ENCODE measurements at places on chromosomes 6 and 20.
A peak's percentile ranks its signal among the peaks of the same experiment; 100 is the strongest.

- no peak for DNase-seq
These were observed 82.6 kb downstream of the DOK5 start for GRCh38 chr20:54557806-54558590.

DNA sequence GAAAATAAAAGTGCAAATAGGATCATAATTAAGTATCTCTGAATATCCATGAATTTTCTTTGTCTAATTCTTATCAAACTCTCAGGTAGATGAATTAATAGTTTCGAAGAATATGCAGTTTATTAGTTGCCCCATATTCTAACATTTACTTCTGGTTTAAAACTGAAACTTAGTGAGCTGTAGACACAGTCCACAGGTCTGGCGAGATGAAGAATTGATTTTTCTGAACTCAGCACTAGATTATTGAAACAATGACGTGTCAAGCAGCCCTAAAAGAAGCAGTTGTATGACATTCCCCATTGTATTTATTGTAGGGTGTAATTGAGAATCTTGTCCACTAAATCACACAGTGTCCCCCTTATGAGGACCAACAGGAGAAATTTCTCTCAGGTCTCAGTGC is 407.1 kb downstream of the GRIK2 start:
- DNase-seq: no peak

DNA sequence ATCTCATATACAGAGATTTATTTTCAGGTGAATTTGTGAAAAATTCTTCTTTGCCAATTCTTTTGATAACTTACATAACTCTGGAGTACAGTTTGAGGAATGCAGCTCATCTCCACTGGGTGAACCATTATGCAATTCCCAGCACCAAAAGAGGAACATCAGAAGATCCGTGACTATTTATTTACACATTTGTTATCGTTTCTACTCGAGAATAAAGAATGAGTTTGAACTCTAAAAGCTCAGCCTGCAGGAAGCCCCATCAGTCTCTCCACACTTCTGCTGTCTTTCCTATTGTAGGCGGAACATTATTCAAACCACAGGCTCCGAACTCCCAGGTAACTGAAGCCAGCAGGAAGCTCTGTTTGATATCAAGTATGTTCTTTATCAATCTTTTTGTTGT is 95.9 kb upstream of the IFNGR1 start:
- DNase-seq: no peak

- peak; percentile 89 for DNase-seq
These were observed 50.7 kb upstream of the SIRPA start for GRCh38 chr20:1844325-1845162.

- peak; percentile 64 for DNase-seq
These were observed 9.0 kb downstream of the ADA start for GRCh38 chr20:44642203-44643153.

GRCh38 chr6:145214570-145214969 is 520.8 kb downstream of the EPM2A start:
- DNase-seq: no peak
